Activated naive CD8-positive, alpha-beta T cell treated with anti-CD3 and anti-CD28 coated beads, Interleukin-2, amount 50 U/mL, for 24 hours (primary cell): ENCODE measurements at places on chromosomes 2 and 18.
A peak's percentile ranks its signal among the peaks of the same experiment; 100 is the strongest.

- H3K27ac ChIP-seq: peak overlapping the region; percentile 70
- H3K4me3 ChIP-seq: no peak overlapping the region
- peaks cover 92% of the 10 kb centered on the region for H3K4me1 ChIP-seq
- H3K27me3 ChIP-seq: no peaks in the 10 kb centered on the region
- DNase-seq: no peak
These were observed 161.0 kb downstream of the ANKRD44 start for GRCh38 chr2:197149546-197149945.

DNA sequence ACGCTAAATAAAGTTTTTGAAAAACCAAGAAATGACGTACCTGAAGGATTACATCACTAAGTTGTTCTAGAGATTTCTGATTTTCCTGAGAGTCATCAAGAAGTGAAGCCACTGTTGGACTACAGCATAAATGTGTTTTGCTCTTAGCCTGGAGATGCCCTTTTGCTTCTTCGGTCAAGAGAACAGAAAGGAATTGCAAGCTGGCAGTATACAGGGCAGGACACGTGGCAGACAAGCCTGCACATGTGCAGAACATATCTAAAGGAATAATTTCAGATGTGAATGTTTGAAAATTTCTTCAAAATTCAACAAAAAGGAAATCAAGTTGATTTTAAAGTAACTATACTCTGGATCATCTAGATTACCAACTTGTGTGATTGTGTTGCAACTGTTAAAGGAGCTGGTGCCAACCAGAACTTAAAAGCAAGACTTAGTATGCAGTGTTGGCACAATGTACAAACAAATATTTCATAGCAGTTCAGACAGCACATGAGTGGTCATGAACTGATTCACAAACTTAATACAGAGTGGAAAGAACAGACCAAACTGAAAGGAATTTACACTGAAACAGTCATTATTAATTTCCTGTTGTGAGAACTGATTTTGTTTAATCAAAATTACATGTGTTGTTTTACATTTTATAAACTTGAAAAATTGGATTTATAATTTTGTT is 100.4 kb upstream of the CD226 start:
- H3K4me1 ChIP-seq: peaks cover 7% of the 10 kb centered on the region
- H3K4me3 ChIP-seq: no peak overlapping the region
- DNase-seq: no peak
- H3K36me3 ChIP-seq: peaks cover 31% of the 10 kb centered on the region

DNA sequence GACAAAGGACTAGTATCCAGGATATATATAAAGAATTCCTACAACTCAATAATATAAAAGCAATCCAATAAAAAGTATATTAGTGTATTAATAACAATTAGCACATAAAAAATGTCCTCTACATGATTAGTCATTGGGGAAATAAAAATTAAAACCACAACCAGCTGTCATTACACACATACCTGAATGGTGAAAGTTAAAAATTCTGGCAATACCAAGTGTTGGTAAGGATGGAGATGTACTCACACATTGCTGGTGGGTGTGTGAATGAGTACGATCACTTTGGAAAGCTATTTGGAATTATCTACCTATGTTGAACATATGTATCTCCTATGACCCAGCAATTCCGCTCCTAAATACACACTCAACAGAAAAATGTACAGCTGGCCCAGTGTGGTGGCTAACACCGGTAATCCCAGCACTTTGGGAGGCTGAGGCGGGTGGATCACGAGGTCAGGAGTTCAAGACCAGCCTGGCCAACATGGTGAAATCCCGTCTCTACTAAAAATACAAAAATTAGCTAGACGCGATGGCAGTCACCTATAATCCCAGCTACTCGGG is 14.3 kb upstream of the NOL10 start:
- no peaks in the 10 kb centered on the region for H3K36me3 ChIP-seq
- peaks cover 21% of the 10 kb centered on the region for H3K27me3 ChIP-seq
- H3K4me3 ChIP-seq: no peak overlapping the region

- no peak for DNase-seq
- peaks cover 7% of the 10 kb centered on the region for H3K4me1 ChIP-seq
- H3K27me3 ChIP-seq: peaks cover 3% of the 10 kb centered on the region
- no peak overlapping the region for H3K27ac ChIP-seq
- no peak overlapping the region for H3K4me3 ChIP-seq
These were observed 7.7 kb upstream of the KCNE4 start for GRCh38 chr2:223044092-223044836.

DNA sequence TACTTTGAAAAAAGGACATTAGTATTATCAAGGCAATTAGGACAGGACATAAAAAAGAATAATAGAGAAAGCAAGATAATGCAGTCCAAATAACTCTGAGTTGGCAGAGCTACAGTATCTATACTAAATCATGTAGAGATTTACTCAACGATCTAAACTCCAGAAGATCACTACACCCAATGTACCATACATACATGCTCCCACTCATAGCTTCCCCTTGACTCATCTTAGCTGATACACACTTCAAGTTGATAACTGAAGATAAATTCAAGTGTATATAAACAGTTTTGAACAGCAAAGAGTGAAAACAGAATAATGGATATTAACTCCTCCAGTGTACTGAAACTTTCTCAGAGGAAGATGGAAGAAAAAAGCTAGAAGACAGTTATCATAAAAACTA is 78.5 kb downstream of the SESTD1 start:
- no peak overlapping the region for H3K4me3 ChIP-seq
- DNase-seq: no peak
- H3K4me1 ChIP-seq: peaks cover 4% of the 10 kb centered on the region
- H3K36me3 ChIP-seq: peaks cover 22% of the 10 kb centered on the region
- H3K27ac ChIP-seq: no peak overlapping the region

DNA sequence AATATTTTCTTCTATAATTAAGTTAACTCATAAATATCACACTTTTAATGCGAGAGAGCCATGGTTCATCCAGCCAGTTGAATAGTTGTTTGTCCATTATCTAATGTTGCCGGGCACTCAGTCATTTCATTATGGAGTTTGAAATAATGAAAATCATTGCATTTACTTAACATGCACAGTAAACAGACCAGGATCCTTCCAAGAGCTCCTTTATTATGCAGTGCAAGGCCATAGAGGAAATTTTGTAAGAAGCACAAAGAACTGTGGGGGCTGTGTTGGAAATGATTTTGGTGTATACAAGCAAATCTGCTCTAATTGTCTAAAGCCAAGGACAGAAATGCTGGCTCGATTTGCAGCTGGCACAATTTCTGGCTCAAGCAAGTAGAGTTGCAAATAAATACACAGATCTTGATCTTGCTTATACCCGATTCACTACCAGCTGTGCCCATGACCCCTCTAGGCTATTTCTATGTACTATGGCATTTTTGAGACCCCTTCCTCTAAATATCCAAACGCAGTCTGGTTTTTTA is 400.3 kb upstream of the HNRNPA3 start:
- DNase-seq: no peak
- H3K27me3 ChIP-seq: no peaks in the 10 kb centered on the region
- H3K4me3 ChIP-seq: no peak overlapping the region

- H3K27me3 ChIP-seq: peaks cover 11% of the 10 kb centered on the region
- H3K4me1 ChIP-seq: peaks cover 20% of the 10 kb centered on the region
- DNase-seq: peak; percentile 25
- peak overlapping the region; percentile 11 for H3K27ac ChIP-seq
- H3K4me3 ChIP-seq: no peak overlapping the region
These were observed 11.4 kb upstream of the GALNT5 start for GRCh38 chr2:157245846-157246764.

DNA sequence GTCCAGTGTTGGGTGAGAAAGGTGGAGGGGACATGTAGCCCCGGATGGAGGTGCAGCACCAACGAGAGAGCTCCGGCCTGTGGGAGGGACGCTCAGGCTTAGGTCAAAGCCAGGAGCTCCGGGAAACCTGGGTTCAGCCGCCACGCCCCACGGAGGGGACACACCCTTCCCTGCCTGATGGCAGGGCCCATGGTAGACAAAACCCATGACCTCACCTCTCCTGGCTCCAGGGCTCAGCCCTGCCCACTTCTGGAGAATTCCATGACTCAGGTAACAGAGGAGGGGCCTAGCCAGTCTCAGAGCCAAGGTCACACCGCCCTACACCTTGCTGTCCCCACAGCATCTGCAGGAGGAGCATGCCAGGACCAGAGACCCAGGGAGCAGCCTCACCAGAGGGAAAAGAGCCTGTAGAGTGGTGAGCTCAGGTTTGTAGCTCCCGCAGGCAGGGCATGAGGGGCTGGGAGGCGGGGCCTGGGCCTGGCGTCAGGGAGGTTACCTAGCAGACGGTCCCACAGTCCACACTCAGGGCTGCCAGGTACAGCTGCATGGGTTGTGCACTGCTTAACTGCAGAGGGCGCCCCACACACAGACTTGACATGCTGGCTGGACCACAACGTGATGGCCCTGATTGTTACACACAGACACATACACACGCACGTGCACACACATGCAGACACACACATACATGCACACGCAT is 70.8 kb upstream of the SMAD7 start:
- H3K27me3 ChIP-seq: no peaks in the 10 kb centered on the region
- H3K36me3 ChIP-seq: no peaks in the 10 kb centered on the region
- DNase-seq: peak; percentile 69
- H3K4me1 ChIP-seq: peaks cover 11% of the 10 kb centered on the region
- no peak overlapping the region for H3K4me3 ChIP-seq

- H3K27ac ChIP-seq: peak overlapping the region; percentile 86
- DNase-seq: peak; percentile 69
- H3K4me3 ChIP-seq: peak overlapping the region; percentile 30
- peaks cover 91% of the 10 kb centered on the region for H3K4me1 ChIP-seq
- H3K36me3 ChIP-seq: peaks cover 2% of the 10 kb centered on the region
These were observed 44.8 kb downstream of the SETBP1 start for GRCh38 chr18:44725300-44726058.

DNA sequence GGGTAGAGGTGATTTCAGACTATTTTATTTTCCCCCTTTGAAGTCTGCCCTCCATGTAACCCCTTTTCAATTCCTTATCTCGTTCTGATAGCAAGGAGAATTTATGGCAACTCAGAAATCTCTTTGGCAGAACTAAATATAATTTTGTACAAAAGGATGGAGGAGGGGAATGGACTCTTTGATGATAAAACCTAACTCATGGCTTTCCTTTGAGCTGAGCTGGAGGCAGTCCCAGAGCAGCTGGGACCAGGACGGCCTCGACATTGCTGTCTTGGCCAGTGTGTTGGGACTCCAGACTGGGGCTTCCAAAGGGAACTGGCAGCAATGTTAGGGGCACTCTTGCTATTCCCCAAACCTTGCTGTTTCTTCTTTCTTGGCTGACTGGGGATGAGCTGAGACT is 47.7 kb downstream of the PAX8 start:
- H3K27me3 ChIP-seq: no peaks in the 10 kb centered on the region
- peaks cover 24% of the 10 kb centered on the region for H3K4me1 ChIP-seq
- no peaks in the 10 kb centered on the region for H3K36me3 ChIP-seq

- DNase-seq: no peak
- H3K4me3 ChIP-seq: no peak overlapping the region
- no peaks in the 10 kb centered on the region for H3K27me3 ChIP-seq
- no peaks in the 10 kb centered on the region for H3K4me1 ChIP-seq
- no peak overlapping the region for H3K27ac ChIP-seq
- H3K36me3 ChIP-seq: no peaks in the 10 kb centered on the region
These were observed 54.8 kb upstream of the CCDC178 start for GRCh38 chr18:33495278-33495677.

GRCh38 chr18:35136248-35136647 is 95.0 kb downstream of the MAPRE2 start:
- H3K4me3 ChIP-seq: no peak overlapping the region
- H3K4me1 ChIP-seq: peaks cover 12% of the 10 kb centered on the region
- no peak for DNase-seq
- peaks cover 40% of the 10 kb centered on the region for H3K36me3 ChIP-seq

GRCh38 chr2:218010140-218010983 is 7.6 kb upstream of the TNS1 start:
- no peaks in the 10 kb centered on the region for H3K36me3 ChIP-seq
- peak overlapping the region; percentile 45 for H3K4me3 ChIP-seq
- peaks cover 7% of the 10 kb centered on the region for H3K4me1 ChIP-seq
- DNase-seq: peak; percentile 33

DNA sequence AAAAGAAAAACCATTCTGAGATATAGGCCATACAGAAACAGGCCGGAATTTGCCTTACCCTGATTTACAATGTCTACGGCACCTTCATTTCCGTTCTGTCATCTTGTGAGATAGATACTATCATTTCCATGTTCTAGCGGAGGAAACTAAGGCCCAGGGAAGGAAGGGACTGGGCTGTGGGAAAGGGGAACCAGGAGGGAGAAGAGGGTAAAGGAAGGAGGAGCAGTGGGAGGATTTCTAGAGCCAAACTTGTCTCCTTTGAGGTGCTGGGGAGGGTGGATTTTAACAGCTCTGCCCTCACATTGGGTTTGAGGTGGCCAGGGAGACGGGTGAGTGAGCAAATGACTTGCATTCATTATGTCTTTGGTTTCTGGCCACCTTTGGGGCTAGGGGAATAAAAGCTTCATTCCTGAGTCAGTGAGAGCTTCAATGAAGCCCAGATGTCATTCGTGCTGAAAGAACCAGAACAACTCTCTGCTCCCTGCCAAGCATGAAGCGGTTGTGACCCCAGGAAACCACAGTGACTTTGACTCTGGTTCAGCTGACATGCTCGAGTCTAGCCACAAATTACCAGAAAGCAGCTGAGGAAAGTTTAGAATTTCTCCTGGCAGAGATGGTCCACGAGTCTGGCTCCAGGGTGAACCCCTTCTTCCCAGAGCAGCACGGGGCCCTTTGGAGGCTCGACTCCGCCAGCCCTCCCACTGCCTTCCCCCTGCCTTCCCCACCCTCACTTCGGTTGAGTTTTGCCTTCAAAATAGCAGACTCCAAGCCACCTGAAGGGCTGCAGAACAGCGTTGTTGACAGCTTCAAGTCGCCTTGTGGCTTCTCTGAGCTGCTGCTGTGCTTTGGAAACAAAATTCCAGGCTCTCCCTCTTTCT is 3.8 kb downstream of the ACTG2 start:
- peak overlapping the region; percentile 52 for H3K4me3 ChIP-seq
- peaks cover 35% of the 10 kb centered on the region for H3K4me1 ChIP-seq
- H3K27ac ChIP-seq: peak overlapping the region; percentile 89
- H3K27me3 ChIP-seq: peaks cover 2% of the 10 kb centered on the region
- peak; percentile 55 for DNase-seq
